ENCODE measurements at places on chromosomes 13 and 19. TPM values are rescaled to one million over a fixed set of nuclear protein-coding genes. Genes with fewer than 3 reads are reported as not detected.
A peak's percentile ranks its signal among the peaks of the same experiment; 100 is the strongest.

- DNase-seq, result no peak
These were observed 24.4 kb downstream of the EEF1AKMT1 start for GRCh38 chr13:20749377-20749776.

DNA sequence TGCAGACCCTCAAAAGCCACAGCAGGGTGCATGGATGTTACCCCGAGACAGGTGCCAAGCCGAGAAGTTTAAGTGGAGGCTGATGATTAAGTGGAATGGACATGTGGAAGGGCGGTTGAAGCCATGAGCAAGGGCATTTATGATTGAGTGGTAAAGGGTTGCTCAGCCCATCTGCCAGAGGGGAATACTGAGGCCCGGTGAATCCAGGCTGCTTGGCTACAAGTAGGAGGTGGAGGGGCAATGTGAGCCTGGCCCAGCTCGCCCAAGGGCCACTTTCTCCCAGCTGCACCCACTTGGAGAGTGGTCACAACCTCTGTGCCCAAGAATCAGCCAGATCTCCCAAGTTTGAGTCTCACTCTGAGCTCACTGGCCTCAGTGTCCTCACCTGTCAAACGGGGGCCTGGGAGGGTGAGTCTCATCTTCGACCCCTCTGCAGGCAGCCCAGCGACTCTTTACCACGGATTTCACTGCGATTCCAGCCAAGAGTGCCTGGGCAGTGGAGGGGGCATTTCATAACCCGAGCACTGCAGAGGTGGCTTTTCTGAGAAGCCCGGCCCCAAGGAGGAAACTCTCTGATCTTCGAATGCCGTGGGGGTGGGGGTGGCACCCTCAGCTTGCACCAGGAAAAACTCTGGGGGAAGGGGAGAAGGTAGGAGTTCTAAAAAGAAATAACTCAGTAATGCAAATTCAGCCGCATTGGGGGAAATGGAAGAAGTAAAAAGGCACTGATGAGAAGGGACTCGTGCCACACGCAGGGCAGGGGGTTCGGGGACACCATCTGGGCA lies 62.9 kb upstream of the KLF2 start:
- no peak for DNase-seq

- DNase-seq, result no peak
These were observed 546.6 kb downstream of the KCTD12 start for GRCh38 chr13:76339649-76340048.

DNA sequence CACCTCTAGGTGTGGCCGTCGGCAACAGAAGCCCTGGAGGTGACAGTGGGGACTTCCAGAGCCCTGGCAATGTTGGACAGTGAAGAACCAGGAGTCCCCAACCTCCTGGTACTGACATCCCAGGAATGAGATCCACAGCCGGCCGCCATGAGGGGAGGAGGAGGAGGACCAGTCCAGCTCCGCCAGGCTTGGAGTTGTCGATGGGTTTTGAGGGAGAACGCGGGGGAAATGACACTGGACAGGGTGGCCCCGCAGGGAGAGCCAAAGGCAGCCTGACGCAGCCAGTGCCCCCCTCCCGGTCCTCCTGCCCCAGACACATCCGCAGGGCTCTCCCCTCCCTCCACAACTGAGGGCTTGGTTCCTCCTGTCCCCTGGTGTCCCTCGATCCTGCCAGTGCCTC lies 57.9 kb downstream of the SPACA7 start:
- no peak for DNase-seq

- peak; percentile 12 for DNase-seq
These were observed 116.4 kb downstream of the FRY start for GRCh38 chr13:32147976-32148375.

DNA sequence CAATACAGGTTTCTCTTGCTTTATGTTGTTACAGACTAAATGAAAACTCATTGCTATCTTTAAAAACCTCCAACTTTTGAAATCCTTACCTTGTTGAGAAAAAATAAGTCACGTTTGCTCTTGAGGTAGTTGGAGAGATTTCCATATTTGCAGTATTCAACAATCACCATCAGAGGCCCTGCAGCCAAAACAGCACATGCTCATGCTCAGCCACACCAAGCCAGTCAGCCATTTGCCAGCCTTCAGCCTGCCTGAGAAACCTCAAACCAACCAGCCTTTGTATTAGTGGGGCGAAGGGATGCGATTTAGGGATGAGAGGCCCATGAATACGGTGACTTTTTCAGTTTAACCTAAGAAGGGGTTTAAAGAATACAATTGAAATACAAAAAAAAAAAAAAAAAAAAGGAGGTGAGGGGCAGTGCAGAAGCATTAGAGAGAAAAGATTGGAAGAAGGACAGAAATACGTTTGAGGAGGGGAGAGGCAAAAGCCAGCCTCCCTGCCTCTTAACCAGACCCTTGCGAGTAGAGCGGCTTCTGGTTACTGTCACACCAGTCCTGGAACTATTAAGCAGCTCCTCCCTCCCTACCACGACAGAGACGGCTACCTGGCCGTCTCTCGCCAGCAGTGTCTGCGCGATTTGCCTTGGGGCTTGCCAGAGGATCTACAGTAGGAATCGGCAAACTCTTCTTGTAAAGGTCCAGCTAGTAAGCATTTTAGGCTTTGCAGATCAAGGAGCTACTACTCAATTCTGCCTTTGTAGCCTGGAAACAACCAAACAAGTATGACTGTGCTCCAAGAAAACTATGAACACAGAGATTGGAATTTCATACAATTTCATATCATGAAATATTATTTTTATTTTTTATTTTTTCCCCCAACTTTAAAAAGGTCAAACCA lies 167.3 kb downstream of the FLT1 start:
- DNase-seq, result no peak

DNA sequence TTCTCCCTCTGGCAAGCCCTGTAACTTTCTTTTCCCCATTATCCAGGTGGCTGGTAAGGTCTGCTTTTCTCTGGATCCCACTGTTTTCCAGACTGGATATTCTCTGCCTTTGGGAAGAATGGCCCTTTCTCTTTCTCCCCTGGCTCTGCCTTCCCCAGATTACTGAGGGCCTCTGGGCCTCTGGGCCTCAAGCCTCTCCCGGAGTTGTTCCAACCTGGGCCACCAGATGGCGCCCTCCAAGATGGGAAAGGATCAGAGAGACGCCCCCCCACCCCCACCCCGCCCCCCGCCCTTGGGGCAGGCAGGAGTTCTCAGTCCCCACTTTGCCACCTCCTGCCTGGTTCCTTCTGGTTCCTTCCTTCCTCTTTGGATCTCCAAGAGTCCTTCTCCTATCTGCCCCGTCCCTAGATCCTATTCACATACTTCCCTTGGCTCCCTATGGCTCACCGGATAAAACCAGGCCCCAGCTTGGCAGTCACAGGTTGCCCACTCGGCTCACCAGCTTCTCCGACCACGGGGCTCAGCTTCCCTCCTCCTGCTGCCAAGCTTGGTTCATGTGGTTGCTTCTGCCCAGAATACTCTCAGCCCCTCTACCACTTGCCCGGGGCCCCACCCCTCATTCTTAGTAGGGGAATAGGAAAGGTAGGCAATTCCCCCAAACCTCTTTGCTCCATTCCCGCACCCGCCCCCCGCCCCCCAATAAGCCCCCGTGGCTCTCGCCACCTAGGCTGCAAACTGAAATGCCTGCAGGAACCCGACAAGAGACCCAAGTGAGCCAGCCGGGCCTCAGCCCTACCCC lies 13.1 kb downstream of the EPS8L1 start:
- DNase-seq, result peak; percentile 32

DNA sequence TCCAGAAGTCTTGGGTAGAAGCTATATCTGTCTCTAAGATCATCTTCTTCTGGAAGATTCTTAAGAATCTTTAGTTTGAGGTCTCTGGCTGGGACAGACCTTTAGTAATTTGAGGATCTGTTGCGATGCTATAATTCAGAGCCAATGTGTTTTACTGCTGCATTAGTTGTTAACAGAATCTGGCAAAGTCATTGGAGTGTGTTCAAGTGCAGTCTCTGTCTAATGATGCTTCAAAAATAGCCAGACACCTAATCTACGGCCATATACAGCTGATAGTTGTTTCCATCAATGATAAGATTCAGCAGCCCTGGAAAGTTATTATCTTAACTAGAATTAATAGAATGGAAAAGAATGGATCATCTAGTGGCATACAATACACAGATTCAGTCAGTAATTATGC lies 72.6 kb downstream of the CDK8 start:
- no peak for DNase-seq

DNA sequence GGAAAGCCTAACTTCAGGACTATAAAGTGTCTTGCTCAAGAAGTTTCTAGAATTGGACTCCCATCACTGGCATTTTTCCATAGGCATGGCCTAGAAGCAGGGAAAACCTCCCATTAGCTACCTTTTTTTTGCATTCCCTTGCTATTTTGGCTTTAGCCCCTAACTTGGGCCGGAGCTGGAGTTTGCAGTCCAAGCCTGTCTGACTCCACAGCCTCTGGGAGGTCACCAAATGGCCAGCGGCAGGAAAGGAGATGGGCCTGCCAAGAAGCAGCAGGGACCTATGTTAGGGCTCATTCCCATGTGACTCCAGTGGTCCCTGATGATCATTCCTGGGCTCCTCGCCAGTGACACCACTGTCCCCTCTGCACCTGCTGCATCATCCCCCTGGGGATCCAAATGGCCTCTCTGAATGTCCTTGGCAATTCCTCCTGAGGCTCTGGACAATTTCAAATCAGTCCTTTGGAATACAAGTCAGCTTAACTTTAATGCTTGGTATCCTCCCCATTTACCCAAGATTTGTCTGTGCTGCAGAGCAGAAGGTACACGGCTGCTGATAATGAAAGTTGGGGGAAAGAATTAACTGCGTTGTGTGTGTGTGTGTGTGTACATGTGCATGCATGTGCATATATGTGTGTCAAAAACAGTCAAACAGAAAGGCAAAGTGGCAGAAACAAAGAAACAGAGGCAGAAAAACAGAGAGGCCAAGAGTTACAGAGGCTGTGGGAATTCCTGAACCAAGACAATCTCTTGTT lies 69.8 kb upstream of the SERP2 start:
- no peak for DNase-seq

- no peak for DNase-seq
These were observed 673 bp downstream of the IFNL4 start for GRCh38 chr19:39247701-39248664.

GRCh38 chr19:478236-478903 lies 17.5 kb upstream of the SHC2 start:
- no peak for DNase-seq

GRCh38 chr19:39405958-39406655 lies 540 bp upstream of the ZFP36 start:
- DNase-seq, result no peak

GRCh38 chr19:33724721-33725060 lies 72.0 kb upstream of the KCTD15 start:
- no peak for DNase-seq

- DNase-seq, result peak; percentile 51
These were observed at the start of gene IL27RA for GRCh38 chr19:14031719-14032480. TSS of gene IL27RA (plus strand) at chr19:14031762. CDS start at chr19:14031873, 111 bp downstream.

- DNase-seq, result no peak
These were observed 18.0 kb upstream of the CD22 start for GRCh38 chr19:35310811-35311465.

DNA sequence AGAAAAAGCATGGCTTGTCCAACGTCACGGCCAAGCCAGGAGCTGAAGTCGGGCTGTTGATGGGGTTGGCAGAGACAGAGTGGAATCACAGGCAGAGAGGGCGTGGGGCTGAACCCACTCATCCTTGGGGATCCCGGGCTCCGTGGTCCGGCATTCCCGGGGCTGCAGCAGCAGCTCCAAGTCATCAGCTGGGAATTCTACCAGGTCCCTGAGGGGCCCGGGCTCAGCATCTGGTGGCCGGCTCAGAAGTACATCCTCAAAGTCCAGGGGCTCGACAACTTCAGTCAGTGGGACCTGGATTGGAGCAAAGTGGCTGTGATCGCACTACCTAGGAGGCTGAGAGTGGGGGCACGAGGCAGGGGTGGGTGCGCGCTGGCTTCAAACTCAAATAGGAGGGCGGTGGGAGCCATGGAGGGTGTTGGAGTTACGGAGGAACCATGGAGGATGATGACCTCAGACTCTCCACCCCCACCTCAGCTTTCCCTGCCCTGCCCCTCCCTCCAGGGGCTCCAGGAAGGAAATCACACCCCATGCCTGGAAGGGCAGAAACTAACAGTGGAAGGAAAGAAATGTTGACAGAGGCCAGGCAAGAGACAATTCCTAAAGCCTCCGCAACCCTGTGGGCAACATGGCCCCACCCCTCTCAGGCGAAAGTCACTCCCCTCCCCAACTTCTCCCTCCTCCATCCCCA lies 9.5 kb downstream of the DOCK6 start:
- no peak for DNase-seq

The C19orf67 gene
- not detected for total RNA-seq

The NDUFA11 gene
- 212 TPM for total RNA-seq

The ZNF550 gene
- total RNA-seq, result 6.9 TPM

The FSD1 gene
- total RNA-seq, result 8.7 TPM

The TMED1 gene
- 40.1 TPM for total RNA-seq

The KLK14 gene
- total RNA-seq, result not detected

The KLK2 gene
- not detected for total RNA-seq

The EHD2 gene
- 106 TPM for total RNA-seq

The PRR19 gene
- 0.17 TPM for total RNA-seq

Measured in fibroblast of lung (primary cell).